ENCODE measurements at places on chromosomes 16 and 17.
A peak's percentile ranks its signal among the peaks of the same experiment; 100 is the strongest.

GRCh38 chr17:12990041-12990808 lies 27.6 kb downstream of the ELAC2 start:
- H3K27ac ChIP-seq = no peak overlapping the region
- H3K4me3 ChIP-seq = no peak overlapping the region
- peaks cover 24% of the 10 kb centered on the region for H3K36me3 ChIP-seq
- H3K4me1 ChIP-seq = peaks cover 7% of the 10 kb centered on the region

GRCh38 chr16:86089991-86090390 lies 191.0 kb downstream of the IRF8 start:
- no peaks in the 10 kb centered on the region for H3K36me3 ChIP-seq
- no peak overlapping the region for H3K27ac ChIP-seq
- H3K27me3 ChIP-seq = peaks cover 10% of the 10 kb centered on the region
- DNase-seq = no peak
- H3K4me1 ChIP-seq = no peaks in the 10 kb centered on the region
- no peak overlapping the region for H3K4me3 ChIP-seq

DNA sequence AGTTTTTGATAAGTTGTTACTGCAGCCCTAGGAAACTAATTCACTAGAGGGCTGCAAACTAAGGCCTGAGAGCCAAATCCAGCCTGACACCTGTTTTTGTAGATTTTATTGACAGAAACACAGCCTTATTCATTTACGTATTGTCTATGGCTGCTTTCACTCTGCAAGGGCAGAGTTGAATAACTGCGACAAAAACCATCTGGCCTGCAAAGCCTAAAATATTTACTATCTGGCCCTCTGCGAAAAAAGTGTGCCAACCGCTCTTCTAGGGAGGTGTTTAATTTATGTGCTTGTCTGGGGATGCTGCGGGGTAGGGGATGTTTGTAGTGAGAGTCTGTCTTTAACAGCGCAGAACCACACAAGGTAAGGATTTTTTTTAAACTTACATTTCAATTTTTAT lies 165.0 kb upstream of the RBFOX1 start:
- peaks cover 2% of the 10 kb centered on the region for H3K27me3 ChIP-seq
- H3K4me3 ChIP-seq = no peak overlapping the region
- H3K4me1 ChIP-seq = no peaks in the 10 kb centered on the region
- no peak overlapping the region for H3K27ac ChIP-seq

DNA sequence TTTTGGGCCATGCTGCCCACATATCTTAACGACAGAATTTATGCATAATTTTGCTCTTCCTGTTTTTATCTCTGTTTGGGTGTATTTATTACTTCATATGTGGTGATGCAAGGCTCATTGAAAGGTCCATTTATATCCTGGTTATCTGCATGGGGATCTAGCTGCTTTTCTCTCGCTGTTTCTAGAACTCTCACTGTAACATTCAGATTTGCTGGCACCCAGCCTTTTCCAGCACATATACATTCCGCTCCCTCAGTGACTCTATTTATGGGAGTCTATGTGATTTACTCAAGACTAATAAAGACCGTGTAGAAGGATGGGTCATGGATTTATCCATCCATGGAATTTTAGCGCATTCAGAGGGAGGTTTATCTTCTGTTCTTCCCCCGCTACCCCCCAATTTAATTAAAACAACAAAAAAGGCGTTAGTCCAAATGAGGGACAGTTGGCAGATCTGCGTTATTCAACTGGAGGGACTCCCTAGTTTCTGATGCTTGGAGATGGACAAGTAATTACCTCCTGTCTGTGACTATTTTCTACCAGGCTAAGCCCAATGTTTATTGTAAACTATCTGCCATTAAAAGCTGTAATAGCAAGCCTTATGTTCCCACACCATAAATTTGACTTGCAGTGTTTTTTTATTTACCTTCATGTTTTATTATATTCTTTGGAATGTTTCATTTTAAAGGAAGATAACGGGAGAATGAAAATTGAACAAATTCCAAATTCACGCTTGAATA lies 19.8 kb upstream of the MARCHF10 start:
- no peak for DNase-seq
- no peak overlapping the region for H3K27ac ChIP-seq
- no peak overlapping the region for H3K4me3 ChIP-seq
- H3K27me3 ChIP-seq = peaks cover 1% of the 10 kb centered on the region

DNA sequence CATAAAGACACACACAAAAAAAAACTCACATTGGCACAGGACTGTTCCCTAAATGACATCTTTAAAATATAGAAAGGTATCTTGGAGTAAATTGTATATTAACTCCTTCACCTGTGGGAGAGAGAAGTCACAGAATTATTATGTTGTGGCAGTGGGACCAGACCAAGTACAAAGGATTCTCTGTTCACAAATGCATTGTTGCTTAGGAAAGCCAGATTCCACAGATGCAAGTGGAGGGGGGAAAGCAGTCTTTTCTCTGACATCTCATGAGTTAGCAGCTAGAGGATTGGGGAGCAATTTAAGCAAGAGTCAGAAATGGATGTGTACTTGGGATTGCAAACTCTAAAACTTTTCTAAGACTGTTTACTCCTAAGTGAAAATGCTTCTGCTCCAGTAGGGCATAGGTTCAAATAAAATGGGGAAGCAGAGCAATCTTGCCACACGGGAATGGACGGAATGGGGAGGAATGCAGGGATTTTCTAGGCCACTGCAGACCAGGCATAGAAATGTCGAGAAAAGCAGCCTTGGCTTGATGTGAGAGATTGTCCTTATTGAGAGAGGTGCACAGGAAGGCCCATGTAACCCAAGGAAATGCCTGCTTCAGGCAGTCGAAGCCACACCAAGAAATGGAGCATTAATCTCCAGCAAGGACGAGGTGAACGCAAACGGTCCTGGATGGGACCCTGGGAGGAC lies 4.1 kb upstream of the PMP22 start:
- H3K4me3 ChIP-seq = no peak overlapping the region
- peaks cover under 1% of the 10 kb centered on the region for H3K27me3 ChIP-seq
- H3K36me3 ChIP-seq = no peaks in the 10 kb centered on the region
- no peak overlapping the region for H3K27ac ChIP-seq
- DNase-seq = no peak

DNA sequence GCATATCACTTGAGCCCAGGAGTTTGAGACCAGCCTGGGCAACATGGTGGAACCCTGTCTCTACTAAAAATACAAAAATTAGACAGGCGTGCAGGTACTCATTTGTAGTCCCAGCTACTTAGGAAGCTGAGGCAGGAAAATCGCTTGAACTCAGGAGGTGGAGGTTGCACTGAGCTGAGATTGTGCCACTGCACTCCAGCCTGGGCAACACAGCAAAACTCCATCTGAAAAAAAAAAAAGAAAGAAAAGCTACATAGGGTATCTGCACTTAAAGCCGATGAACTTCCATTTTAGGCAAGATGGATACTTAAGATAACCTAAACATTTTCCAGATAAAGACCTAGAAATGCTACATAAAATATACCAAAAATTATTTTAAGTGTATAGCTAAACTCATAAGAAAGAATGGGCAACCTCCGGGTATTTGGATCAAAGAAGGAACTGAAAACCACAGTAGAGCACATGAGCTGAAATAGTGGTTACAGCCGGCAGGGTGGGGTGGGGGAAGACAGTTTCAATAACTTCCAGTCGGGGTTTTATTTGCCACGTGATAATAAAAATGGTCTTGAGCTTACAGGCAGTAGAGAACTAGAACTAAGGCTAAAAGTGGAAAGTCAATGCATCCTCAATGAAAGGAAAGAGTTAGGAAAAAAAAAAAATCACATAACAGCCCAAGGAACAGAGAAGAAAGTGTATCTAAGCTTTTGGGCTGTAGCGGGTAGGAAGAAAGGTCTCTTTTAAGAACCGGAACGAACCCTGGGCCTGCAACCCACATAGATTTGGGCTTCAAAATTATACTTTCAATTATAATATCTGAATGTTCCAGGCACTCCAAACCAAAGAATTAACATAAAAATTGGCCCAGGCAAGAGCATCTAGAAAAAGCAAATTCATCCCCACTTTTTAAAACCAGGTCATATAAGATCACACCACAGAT lies 53.1 kb downstream of the CFDP1 start:
- H3K36me3 ChIP-seq = peaks cover 11% of the 10 kb centered on the region
- peak overlapping the region; percentile 22 for H3K27ac ChIP-seq
- no peak overlapping the region for H3K4me3 ChIP-seq
- no peaks in the 10 kb centered on the region for H3K27me3 ChIP-seq
- peaks cover 29% of the 10 kb centered on the region for H3K4me1 ChIP-seq

- H3K27ac ChIP-seq = no peak overlapping the region
- no peaks in the 10 kb centered on the region for H3K36me3 ChIP-seq
- no peaks in the 10 kb centered on the region for H3K4me1 ChIP-seq
These were observed 47.4 kb upstream of the LHX1 start for GRCh38 chr17:36889770-36890349.

- H3K4me1 ChIP-seq = peaks cover 20% of the 10 kb centered on the region
- H3K36me3 ChIP-seq = no peaks in the 10 kb centered on the region
- no peak for DNase-seq
- H3K27me3 ChIP-seq = peaks cover 2% of the 10 kb centered on the region
- H3K4me3 ChIP-seq = no peak overlapping the region
These were observed 20.2 kb upstream of the CCL1 start for GRCh38 chr17:34383216-34383615.

- H3K27me3 ChIP-seq = peaks cover 5% of the 10 kb centered on the region
- DNase-seq = no peak
- no peaks in the 10 kb centered on the region for H3K36me3 ChIP-seq
- peaks cover 15% of the 10 kb centered on the region for H3K4me1 ChIP-seq
- no peak overlapping the region for H3K4me3 ChIP-seq
- H3K27ac ChIP-seq = no peak overlapping the region
These were observed 29.9 kb downstream of the SMARCE1 start for GRCh38 chr17:40617678-40618240.

GRCh38 chr17:17545031-17545820 lies 46.3 kb downstream of the PEMT start:
- no peak overlapping the region for H3K4me3 ChIP-seq
- peaks cover 6% of the 10 kb centered on the region for H3K27me3 ChIP-seq
- H3K27ac ChIP-seq = no peak overlapping the region

- no peak for DNase-seq
- H3K4me1 ChIP-seq = no peaks in the 10 kb centered on the region
- no peak overlapping the region for H3K27ac ChIP-seq
- H3K27me3 ChIP-seq = peaks cover 3% of the 10 kb centered on the region
These were observed 79.4 kb downstream of the RBFOX3 start for GRCh38 chr17:79531191-79532095.

- H3K27ac ChIP-seq = no peak overlapping the region
- no peak for DNase-seq
- H3K36me3 ChIP-seq = no peaks in the 10 kb centered on the region
These were observed 103.8 kb downstream of the HAPSTR1 start for GRCh38 chr16:9195287-9195686.

DNA sequence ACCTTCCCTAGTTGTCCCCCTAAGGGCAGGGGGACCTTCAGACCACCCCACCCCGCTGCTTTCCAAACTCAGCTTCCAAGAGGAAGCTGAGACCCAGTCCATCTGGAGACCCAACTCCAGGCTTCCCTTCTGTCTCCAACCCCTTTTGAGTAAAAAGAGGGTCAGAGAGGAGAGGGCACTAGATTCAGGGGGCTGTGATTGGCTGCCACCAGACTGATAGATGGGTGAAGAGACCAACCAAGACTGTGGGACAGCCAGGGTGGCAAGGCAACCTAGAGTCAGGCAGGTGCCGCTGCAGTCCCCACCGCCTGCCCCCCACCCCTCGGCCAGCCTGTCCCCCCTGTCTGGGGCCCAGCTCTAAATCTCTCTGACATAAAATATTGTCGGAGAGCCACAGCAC lies 92.5 kb downstream of the SDK2 start:
- no peak overlapping the region for H3K4me3 ChIP-seq
- no peak overlapping the region for H3K27ac ChIP-seq
- no peaks in the 10 kb centered on the region for H3K4me1 ChIP-seq
- DNase-seq = no peak
- no peaks in the 10 kb centered on the region for H3K36me3 ChIP-seq

DNA sequence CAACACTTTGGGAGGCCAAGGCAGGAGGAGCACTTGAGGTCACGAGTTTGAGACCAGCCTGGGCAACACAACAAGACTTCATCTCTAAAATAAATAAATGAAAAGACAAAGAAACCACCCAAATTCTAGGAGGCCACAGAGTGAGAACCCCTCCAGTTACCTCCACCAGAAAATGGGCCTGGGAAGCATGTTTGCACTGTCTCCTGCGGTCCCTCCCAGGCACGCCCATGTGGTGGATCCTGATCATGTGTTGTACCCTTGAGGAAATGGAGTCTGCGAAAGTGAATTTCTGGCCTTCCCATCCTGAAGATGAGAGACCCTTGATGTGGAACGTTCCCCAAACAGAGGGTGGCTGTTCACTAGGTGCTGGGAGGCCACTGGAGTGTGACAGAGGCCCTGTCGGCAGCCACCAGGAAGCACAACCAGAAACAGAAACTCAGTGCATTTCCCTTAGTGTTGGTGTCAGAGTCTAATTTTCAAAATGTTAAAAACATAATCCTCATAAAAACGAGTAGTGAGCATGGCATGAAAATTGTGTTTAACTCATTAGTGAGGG lies 19.2 kb upstream of the USP22 start:
- peaks cover 5% of the 10 kb centered on the region for H3K36me3 ChIP-seq
- peaks cover 8% of the 10 kb centered on the region for H3K27me3 ChIP-seq
- H3K4me1 ChIP-seq = peaks cover 5% of the 10 kb centered on the region
- no peak overlapping the region for H3K4me3 ChIP-seq

GRCh38 chr16:4426021-4426684 lies 485 bp downstream of the DNAJA3 start:
- peaks cover 15% of the 10 kb centered on the region for H3K27me3 ChIP-seq
- peaks cover 21% of the 10 kb centered on the region for H3K4me1 ChIP-seq
- H3K36me3 ChIP-seq = peaks cover 7% of the 10 kb centered on the region
- peak overlapping the region; percentile 86 for H3K27ac ChIP-seq
- H3K4me3 ChIP-seq = peak overlapping the region; percentile 99
- DNase-seq = no peak

- H3K27me3 ChIP-seq = no peaks in the 10 kb centered on the region
- H3K27ac ChIP-seq = peak overlapping the region; percentile 93
- no peaks in the 10 kb centered on the region for H3K36me3 ChIP-seq
- DNase-seq = peak; percentile 50
- no peak overlapping the region for H3K4me3 ChIP-seq
These were observed 27.6 kb downstream of the STAT5B start for GRCh38 chr17:42248351-42249179.

- H3K36me3 ChIP-seq = peaks cover 29% of the 10 kb centered on the region
- no peak for DNase-seq
- H3K4me3 ChIP-seq = no peak overlapping the region
- no peaks in the 10 kb centered on the region for H3K4me1 ChIP-seq
- H3K27me3 ChIP-seq = peaks cover 10% of the 10 kb centered on the region
- H3K27ac ChIP-seq = no peak overlapping the region
These were observed 31.2 kb downstream of the NDEL1 start for GRCh38 chr17:8466873-8467272.

GRCh38 chr16:70706948-70707465 lies 21.2 kb upstream of the MTSS2 start:
- H3K36me3 ChIP-seq = no peaks in the 10 kb centered on the region
- H3K4me3 ChIP-seq = no peak overlapping the region
- peaks cover 10% of the 10 kb centered on the region for H3K27me3 ChIP-seq
- DNase-seq = no peak
- no peak overlapping the region for H3K27ac ChIP-seq

DNA sequence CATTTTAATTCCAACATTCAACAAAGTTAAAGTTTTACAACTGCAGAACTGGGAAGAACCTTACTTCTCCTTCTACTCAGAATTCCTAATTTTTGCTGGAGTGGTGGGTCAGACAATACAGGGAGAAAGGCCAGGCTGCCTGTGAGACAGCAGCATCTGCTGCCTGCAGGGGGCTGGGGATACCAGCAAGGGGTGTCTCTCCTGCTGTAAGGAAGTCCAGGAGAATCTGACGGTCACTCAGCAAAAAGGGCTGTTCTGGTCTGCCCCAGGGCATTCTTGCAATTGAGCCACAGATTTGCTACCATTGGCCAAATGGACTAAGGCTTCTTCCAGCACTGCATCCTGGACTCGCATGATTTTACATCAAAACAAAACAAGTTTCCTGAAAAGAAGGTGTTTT lies 426.6 kb upstream of the CDH11 start:
- peaks cover 3% of the 10 kb centered on the region for H3K4me1 ChIP-seq
- no peak overlapping the region for H3K4me3 ChIP-seq
- H3K27me3 ChIP-seq = peaks cover 2% of the 10 kb centered on the region
- H3K36me3 ChIP-seq = no peaks in the 10 kb centered on the region
- DNase-seq = no peak

All from endothelial cell (in vitro differentiated cells).